ENCODE measurements at places on chromosomes 2 and 18.

DNA sequence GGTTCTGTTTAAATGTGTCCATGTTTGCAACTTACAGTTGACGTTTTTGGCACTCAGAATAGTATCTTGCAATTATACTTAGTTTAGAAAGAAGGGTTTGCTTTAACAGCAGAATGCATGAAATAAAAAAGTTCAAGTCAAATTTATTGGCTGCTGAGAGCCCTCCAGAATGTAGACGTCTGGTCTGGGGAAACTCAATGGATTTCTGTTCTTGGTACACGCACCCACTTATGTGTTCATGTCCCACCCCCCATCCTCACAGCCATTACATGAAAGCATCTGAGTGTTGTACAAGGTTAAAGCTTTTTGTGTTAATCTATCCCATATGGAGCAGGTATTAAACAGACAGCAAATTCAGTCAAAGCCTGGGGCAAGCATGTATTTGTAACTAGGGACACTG is 219.5 kb downstream of the SOX11 start:
- H3K4me1 ChIP-seq: no peaks in the 10 kb centered on the region
- DNase-seq: no peak
- no peak overlapping the region for H3K27ac ChIP-seq
- H3K27me3 ChIP-seq: no peaks in the 10 kb centered on the region
- no peak overlapping the region for H3K4me3 ChIP-seq

GRCh38 chr2:57443973-57444521 is 602.6 kb upstream of the VRK2 start:
- H3K27me3 ChIP-seq: no peaks in the 10 kb centered on the region
- H3K27ac ChIP-seq: no peak overlapping the region
- H3K4me1 ChIP-seq: no peaks in the 10 kb centered on the region
- no peaks in the 10 kb centered on the region for H3K36me3 ChIP-seq
- H3K4me3 ChIP-seq: no peak overlapping the region
- no peak for DNase-seq

GRCh38 chr18:58195278-58195765 is 151.3 kb downstream of the NEDD4L start:
- H3K36me3 ChIP-seq: no peaks in the 10 kb centered on the region
- H3K4me3 ChIP-seq: peak overlapping the region; percentile 38
- peaks cover 12% of the 10 kb centered on the region for H3K4me1 ChIP-seq
- H3K27me3 ChIP-seq: peaks cover 18% of the 10 kb centered on the region
- no peak for DNase-seq

GRCh38 chr18:56508370-56509036 is 129.9 kb downstream of the TXNL1 start:
- DNase-seq: no peak
- H3K27me3 ChIP-seq: no peaks in the 10 kb centered on the region
- H3K4me3 ChIP-seq: no peak overlapping the region
- no peak overlapping the region for H3K27ac ChIP-seq

- DNase-seq: no peak
- H3K4me1 ChIP-seq: no peaks in the 10 kb centered on the region
- no peaks in the 10 kb centered on the region for H3K36me3 ChIP-seq
- H3K27ac ChIP-seq: no peak overlapping the region
Observed at GRCh38 chr18:22282311-22283115, 113.1 kb downstream of the GATA6 start.

DNA sequence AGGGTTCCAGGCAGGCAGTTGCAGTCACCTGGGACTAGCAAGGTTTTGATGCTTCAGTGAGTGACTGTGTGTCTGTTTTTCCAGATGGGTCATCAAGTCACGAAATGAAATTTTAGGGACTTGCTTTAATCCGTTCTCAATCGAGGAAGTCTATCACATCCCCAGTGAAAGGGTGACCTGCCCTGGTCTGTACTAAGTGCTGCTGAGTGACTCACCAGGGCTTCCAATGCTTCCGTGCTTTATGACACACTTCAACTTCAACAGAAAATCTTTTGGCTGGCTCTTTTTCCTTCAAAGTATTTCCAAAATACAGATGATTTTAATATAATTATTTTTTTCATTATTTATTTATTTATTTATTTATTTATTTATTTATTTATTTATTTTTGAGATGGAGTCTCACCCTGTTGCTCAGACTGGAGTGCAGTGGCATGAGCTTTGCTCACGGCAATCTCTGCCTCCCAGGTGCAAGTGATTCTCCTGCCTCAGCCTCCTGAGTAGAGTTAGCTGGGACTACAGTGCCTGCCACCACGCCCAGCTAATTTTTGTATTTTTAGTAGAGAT is 18.4 kb downstream of the TFCP2L1 start:
- no peak overlapping the region for H3K4me3 ChIP-seq
- no peaks in the 10 kb centered on the region for H3K27me3 ChIP-seq
- H3K27ac ChIP-seq: no peak overlapping the region
- DNase-seq: no peak
- H3K36me3 ChIP-seq: no peaks in the 10 kb centered on the region
- H3K4me1 ChIP-seq: no peaks in the 10 kb centered on the region

DNA sequence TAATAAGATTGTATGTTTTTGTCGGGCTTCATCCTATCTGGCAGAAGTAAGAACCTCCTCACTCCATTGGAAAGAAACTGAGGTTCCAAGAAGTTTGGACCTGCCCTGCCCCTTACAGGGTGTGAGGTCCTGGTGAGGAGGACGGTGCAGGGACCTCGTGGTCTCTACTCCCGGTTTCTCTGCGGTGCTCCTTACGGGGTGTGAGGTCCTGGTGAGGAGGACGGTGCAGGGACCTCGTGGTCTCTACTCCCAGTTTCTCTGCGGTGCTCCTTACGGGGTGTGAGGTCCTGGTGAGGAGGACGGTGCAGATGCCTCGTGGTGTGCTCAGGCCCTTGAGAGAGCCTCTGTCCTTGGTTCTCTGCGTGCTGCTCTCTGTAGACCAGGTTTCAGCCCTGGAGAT is 5.2 kb downstream of the CTDP1 start:
- H3K4me3 ChIP-seq: peak overlapping the region; percentile 92
- no peak for DNase-seq
- H3K27me3 ChIP-seq: no peaks in the 10 kb centered on the region
- no peak overlapping the region for H3K27ac ChIP-seq
- H3K36me3 ChIP-seq: peaks cover 30% of the 10 kb centered on the region

DNA sequence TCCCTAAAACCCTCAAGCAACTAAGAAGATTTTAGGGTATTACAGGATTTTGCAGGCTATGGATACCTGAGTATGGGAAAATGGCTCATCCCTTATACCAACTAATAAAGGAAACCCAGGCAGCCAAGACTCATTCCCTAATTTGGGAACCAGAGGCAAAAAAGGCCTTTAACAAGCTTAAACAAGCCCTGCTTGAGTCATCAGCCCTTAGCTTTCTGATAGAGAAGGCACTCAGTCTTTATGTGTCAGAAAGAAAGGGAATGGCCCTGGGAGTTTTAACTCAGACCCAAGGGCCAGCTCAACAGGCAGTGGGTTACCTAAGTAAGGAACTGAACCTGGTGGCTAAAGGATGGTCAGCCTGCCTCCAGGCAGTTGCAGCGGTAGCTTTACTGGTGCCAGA is 96.9 kb upstream of the RMP24 start:
- DNase-seq: no peak
- H3K27ac ChIP-seq: no peak overlapping the region

DNA sequence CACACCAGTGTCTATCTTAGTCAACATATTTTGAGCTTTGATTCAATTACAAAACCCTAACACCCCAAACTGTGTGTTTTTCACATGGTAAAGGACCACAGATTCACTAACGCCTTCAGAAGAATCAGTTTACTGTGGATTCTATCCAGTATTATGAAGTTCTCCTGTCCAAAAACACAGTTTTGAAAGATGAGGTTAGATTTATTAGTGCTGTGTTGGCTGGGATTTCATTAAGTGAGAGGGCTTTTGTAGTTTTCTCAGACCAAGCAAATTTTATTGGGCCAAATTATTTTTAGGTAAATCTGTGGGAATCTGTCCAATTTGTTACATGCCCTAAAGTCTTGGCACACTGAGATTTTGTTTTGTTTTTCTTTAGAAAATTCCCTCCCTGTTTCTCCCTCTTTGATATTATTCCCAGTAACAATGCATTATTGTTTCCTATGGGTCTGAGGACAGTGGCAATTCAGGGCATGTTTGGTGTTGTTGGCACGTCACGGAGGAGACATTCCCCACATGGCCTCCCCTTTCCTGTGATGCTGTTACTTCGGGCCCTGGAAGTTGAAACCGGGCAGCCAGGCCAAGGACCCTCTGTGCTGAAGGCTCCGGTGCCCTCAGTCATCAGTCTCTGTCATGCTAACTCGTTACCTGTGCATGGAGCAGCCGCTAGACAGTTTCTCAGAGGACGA is 87.5 kb upstream of the ALKAL2 start:
- H3K27me3 ChIP-seq: peaks cover 12% of the 10 kb centered on the region
- H3K36me3 ChIP-seq: no peaks in the 10 kb centered on the region
- DNase-seq: no peak
- H3K4me1 ChIP-seq: no peaks in the 10 kb centered on the region
- no peak overlapping the region for H3K27ac ChIP-seq
- H3K4me3 ChIP-seq: no peak overlapping the region

GRCh38 chr2:151459358-151459757 is 49.7 kb downstream of the RIF1 start:
- peaks cover 53% of the 10 kb centered on the region for H3K36me3 ChIP-seq
- H3K4me3 ChIP-seq: no peak overlapping the region
- no peak overlapping the region for H3K27ac ChIP-seq
- H3K27me3 ChIP-seq: no peaks in the 10 kb centered on the region

DNA sequence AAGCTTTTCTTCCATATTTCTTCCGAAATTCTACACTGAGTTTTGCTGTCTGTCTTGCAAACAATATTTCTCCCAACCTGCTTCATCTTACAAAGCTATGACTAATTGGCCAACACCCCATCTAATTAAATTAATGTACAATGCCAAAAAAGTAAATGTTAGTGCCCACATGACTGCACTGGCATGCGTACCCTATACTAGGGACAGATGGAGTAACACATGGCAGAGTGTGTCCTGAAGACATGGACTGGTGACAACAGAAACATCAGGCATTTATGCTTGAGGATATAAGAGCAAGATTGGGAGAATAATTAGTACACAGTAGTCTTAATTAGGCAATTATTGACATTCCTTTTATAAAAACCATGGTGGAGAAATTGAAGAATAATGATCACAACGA is 66.8 kb downstream of the MREG start:
- no peaks in the 10 kb centered on the region for H3K4me1 ChIP-seq
- no peak overlapping the region for H3K27ac ChIP-seq
- H3K4me3 ChIP-seq: no peak overlapping the region
- H3K36me3 ChIP-seq: peaks cover 11% of the 10 kb centered on the region
- H3K27me3 ChIP-seq: no peaks in the 10 kb centered on the region
- DNase-seq: no peak

- H3K36me3 ChIP-seq: peaks cover 17% of the 10 kb centered on the region
- H3K27ac ChIP-seq: no peak overlapping the region
- peaks cover 14% of the 10 kb centered on the region for H3K4me1 ChIP-seq
- no peak for DNase-seq
- peaks cover 7% of the 10 kb centered on the region for H3K27me3 ChIP-seq
Observed at GRCh38 chr2:172196768-172197431, 94.2 kb upstream of the DLX2 start.

- no peak for DNase-seq
- no peak overlapping the region for H3K4me3 ChIP-seq
- no peaks in the 10 kb centered on the region for H3K27me3 ChIP-seq
- no peak overlapping the region for H3K27ac ChIP-seq
- no peaks in the 10 kb centered on the region for H3K4me1 ChIP-seq
- H3K36me3 ChIP-seq: no peaks in the 10 kb centered on the region
Observed at GRCh38 chr2:79638954-79639353, 126.1 kb downstream of the CTNNA2 start.

GRCh38 chr2:26312471-26312870 is 33.5 kb upstream of the SELENOI start:
- H3K27ac ChIP-seq: no peak overlapping the region
- H3K4me3 ChIP-seq: no peak overlapping the region
- H3K27me3 ChIP-seq: peaks cover 3% of the 10 kb centered on the region

DNA sequence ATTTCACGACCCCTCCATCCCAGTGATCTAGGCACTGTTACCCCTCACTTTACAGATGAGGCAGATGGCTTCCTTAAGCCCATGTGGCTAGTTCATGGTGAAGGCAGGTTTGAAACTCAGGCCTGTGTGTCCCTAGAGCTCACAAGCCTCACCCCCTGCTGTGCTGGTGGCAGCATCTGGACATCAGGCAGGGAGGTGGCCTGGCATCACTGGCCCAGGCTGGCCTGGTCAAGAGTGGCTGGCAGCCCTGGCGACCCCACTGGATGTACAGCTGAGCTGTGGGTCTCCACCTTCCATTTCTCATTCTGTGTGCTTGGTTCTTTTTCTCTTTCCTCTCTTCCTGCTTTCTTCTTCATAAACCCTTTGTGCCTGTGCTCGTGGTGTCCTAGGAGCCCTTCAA is 56.3 kb downstream of the BOLA3 start:
- no peaks in the 10 kb centered on the region for H3K4me1 ChIP-seq
- H3K36me3 ChIP-seq: peaks cover 13% of the 10 kb centered on the region
- DNase-seq: no peak
- no peaks in the 10 kb centered on the region for H3K27me3 ChIP-seq

DNA sequence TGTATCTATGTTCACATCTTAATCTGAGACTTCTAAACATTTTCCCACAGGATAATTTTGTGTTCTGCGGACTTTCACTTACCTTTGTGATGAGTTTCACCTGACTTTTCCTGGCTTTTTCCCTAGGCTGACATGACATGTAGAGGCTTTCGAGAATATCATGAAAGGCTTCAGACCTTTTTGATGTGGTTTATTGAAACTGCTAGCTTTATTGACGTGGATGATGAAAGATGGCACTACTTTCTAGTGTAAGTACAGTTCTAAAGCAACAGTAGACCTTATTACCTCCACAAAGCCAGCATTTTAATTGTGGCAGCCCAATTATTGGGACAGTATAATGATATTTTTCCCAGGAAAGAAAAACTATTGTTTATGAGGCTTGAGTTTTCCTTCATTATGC is 34.1 kb upstream of the METAP1D start:
- peaks cover 15% of the 10 kb centered on the region for H3K36me3 ChIP-seq
- no peak overlapping the region for H3K4me3 ChIP-seq
- H3K27ac ChIP-seq: no peak overlapping the region
- DNase-seq: no peak

- no peaks in the 10 kb centered on the region for H3K36me3 ChIP-seq
- no peaks in the 10 kb centered on the region for H3K4me1 ChIP-seq
- H3K4me3 ChIP-seq: no peak overlapping the region
- no peak for DNase-seq
- H3K27ac ChIP-seq: no peak overlapping the region
Observed at GRCh38 chr18:75323821-75324585, 103.5 kb downstream of the SMIM21 start.

GRCh38 chr18:22210311-22210754 is 40.9 kb downstream of the GATA6 start:
- H3K27me3 ChIP-seq: no peaks in the 10 kb centered on the region
- no peaks in the 10 kb centered on the region for H3K4me1 ChIP-seq
- no peak overlapping the region for H3K4me3 ChIP-seq
- no peak overlapping the region for H3K27ac ChIP-seq

- no peaks in the 10 kb centered on the region for H3K36me3 ChIP-seq
- no peaks in the 10 kb centered on the region for H3K4me1 ChIP-seq
- no peaks in the 10 kb centered on the region for H3K27me3 ChIP-seq
- H3K27ac ChIP-seq: no peak overlapping the region
- no peak for DNase-seq
Observed at GRCh38 chr2:79368116-79368630, 144.7 kb upstream of the CTNNA2 start.
